ENCODE measurements at places on chromosomes 5 and 9. TPM values are rescaled to one million over a fixed set of nuclear protein-coding genes. Genes with fewer than 3 reads are reported as not detected.

- no peaks in the 10 kb centered on the region for H3K4me1 ChIP-seq
- H3K27me3 ChIP-seq: no peaks in the 10 kb centered on the region
- DNase-seq: no peak
- no peak overlapping the region for H3K4me3 ChIP-seq
- H3K27ac ChIP-seq: no peak overlapping the region
Measured at GRCh38 chr5:69030358-69031062, 63.3 kb upstream of the SLC30A5 start.

DNA sequence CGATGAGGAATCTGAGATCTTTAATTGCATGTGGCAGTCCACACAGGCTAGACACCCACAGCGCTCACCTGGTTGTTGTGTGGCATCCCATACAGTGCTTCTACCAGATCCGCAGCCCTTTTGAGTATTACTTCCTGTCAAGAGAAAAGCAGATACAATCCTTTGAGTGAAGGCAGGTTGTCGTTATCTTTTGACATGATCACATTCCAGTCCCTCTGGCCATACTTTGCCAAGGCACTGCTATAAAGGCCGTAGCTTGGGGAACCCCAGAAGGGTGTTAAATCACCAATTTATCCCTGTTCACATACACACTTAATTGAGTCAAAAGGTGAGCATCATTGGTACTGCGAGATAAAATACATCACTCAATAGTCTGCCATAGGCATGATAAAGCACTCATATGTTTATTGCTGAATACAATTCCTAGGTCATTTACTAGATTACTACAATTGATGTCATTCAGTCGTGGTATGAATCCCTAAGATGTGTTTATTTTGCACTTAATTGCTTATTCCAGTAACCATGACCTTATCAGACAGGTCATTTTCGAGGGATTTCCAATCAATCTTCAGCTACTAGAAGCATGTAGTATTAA is 385.6 kb downstream of the EBF1 start:
- no peaks in the 10 kb centered on the region for H3K36me3 ChIP-seq
- H3K4me1 ChIP-seq: no peaks in the 10 kb centered on the region
- H3K27ac ChIP-seq: no peak overlapping the region
- H3K4me3 ChIP-seq: no peak overlapping the region
- no peak for DNase-seq

- H3K4me1 ChIP-seq: peaks cover 82% of the 10 kb centered on the region
- no peaks in the 10 kb centered on the region for H3K36me3 ChIP-seq
- no peak overlapping the region for H3K4me3 ChIP-seq
- no peak for DNase-seq
- peak overlapping the region; percentile 62 for H3K27ac ChIP-seq
Measured at GRCh38 chr5:134547579-134547978, 22.1 kb downstream of the JADE2 start.

- no peak overlapping the region for H3K4me3 ChIP-seq
- no peak for DNase-seq
- peak overlapping the region; percentile 40 for H3K27ac ChIP-seq
- H3K27me3 ChIP-seq: no peaks in the 10 kb centered on the region
- peaks cover 27% of the 10 kb centered on the region for H3K36me3 ChIP-seq
- peaks cover 24% of the 10 kb centered on the region for H3K4me1 ChIP-seq
Measured at GRCh38 chr9:75937521-75938258, 47.2 kb downstream of the PCSK5 start.

Gene ERCC6L2
- polyA plus RNA-seq: 89.4 TPM

Gene NIM1K
- polyA plus RNA-seq: not detected
